ENCODE measurements at places on chromosomes 4 and X.

DNA sequence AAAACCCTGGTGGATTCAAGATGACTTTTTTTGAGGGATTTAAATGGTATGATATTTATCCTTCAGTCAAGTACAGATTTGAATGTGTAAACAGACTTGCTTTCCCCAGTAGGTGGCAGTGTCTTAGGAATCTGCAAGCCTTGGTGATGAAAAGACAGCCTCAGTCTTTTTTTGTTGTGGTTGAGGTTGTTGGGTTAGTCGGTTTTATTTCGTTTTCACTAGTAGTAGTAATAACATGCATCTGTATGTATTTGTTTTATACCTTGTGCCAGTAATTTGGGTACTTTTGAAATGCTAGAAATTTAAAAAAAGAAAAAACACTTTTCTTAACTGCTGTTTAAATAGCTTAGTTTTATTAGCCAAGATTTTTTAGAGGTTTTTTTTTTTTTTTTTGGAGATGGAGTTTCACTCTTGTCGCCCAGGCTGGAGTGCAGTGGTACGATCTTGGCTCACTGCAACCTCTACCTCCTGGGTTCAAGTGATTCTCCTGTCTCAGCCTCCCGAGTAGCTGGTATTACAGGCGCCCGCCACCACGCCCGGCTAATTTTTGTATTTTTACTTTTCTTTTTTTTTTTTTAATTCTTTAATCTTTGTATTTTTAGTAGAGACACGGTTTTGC is 39.2 kb downstream of the COPS4 start:
- peak; percentile 52 for DNase-seq

GRCh38 chrX:69216446-69216845 is 51.2 kb upstream of the PJA1 start:
- no peak for DNase-seq

DNA sequence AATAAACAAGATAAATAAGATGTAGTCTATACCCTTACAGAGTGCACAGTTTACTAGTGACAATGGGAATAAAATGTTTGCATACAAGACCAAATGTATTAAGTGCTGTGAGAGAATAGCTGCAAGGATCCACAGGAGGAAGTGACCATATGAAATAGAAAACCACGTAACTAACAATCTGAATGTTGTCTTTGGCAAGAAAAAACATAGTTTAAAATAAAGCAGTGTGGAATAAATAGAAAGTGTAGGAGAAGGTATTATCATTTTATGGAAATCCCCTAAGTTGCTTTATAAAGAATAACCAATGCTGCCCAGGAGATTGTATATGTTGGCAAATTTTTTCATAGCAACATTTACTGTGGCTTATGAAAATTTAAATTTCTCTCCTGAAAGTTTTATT is 116.1 kb downstream of the PCDH7 start:
- no peak for DNase-seq

DNA sequence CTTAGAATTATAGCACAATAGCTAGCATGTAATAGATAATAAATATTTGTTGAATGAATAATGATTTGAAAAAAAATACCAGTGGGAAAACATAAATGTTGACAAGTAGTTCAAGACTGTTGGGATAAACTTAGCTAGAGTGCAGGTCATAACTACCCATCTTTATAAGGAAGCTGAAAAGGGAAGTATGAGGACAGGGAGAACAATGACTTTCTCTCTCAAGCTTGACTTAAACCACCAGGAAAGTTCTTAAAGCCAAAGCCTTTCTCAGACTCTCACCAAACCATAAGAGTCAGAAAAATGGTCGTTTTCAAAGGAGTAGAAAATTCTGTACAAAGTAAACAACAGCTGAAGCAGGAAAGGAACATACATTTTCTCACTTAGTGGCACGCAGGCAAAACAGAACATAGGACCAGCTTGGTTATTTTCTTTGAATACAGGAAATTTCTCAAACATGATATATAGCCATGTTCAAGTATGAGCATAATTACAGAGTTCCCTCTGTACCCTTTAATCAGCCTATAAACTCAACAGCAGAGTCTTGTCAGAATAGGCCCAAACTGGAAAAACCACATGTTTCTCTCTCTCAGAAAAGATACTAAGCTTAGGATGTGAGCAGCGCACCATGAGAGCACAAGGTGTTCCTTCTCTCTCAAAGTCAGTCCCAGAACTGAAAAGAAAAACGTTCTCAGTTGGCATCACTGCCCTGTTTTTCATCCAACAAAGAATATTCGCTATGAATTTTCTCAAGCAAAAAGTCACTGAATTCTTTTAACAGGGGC is 28.7 kb downstream of the MAPK10 start:
- no peak for DNase-seq

DNA sequence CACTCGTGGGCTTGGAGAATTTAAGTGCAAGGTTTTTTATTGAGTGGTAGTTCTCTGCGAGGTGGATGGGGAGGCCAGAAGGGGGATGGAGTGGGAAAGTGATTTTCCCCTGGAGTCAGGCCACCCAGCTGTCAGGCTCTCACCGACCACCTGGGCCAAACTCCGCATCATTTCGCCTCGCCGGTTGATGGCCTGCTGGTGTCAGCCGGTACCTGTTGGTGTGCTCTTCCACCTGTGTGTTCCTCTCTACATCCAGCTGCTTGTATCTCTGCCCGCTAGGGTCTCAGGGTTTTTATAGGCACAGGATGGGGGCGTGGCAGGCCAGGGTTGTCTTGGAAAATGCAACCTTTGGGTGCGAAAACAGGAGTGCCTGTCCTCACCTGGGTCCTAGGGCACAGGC is 200.9 kb downstream of the DACH2 start:
- no peak for DNase-seq

- no peak for DNase-seq
Observed at GRCh38 chr4:54447304-54447703, 210.5 kb upstream of the KIT start.

- no peak for DNase-seq
Observed at GRCh38 chr4:122346036-122346435, 32.8 kb upstream of the ADAD1 start.

DNA sequence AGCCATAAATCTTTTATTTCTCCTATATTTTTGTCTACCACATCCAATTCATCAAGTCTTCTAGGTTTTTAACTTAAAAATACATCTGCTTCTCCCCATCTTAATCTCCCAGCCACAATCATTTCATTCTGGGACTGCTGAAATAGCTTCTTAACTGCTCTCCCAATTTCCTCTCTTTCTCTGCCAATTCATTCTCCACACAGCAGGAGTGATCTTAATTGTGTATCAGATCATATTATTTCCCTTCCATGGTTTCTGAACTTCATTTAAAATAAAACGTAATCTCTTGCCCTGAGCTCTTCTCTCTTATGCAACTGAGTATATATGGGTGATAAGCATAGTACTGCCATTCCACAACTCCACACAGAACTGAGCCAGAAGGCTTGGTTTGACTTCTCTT is 69.4 kb downstream of the IQCM start:
- DNase-seq = no peak

DNA sequence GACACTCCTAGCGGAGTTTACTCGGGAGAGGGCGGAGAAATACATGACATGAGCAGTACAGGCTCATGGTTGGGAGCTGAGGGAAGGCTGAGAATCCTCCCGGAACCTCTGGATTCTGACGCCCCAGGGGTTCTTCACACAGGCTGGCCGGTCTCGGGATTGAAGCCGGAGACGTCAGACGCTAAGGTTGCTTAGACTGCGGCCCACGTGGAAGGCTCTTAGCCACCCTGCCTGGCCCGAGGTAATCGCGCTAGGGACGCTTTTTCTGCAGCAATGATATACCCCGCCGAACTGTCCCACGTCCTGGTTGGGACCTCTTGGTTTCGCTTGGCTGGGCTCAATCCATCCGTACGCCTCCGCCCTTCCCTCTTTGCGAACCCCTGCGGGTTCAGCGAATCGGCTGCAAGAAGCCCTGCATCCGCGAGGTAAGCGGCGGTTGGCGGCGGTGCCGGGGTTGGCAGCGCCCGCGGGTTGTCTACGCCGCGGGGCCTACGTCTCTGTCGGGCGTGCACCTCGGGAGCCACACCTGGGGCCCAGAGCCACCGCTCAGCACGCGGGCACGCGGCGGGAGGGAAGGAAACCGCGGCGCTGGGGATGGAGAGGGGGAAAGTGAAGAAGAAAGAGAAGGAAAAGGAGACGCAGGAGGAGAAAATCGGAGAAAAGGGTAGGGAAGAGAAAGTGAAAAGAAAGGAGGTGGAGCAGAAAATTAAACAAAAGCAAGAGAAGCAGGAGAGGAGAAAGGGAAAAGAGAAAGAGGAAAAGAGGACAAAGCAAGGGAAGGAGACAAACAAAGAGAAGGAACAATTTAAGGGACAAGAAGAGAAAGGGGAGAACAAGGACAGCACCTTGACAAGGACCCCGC is at the start of gene ARL9:
Gene ARL9, plus strand, starts transcription at position 523 of the 862 bp plus-strand sequence. Its CDS starts 72 bp downstream, at position 595.
- DNase-seq = no peak

- DNase-seq = no peak
Observed at GRCh38 chr4:94285666-94286065, 57.0 kb downstream of the HPGDS start.

DNA sequence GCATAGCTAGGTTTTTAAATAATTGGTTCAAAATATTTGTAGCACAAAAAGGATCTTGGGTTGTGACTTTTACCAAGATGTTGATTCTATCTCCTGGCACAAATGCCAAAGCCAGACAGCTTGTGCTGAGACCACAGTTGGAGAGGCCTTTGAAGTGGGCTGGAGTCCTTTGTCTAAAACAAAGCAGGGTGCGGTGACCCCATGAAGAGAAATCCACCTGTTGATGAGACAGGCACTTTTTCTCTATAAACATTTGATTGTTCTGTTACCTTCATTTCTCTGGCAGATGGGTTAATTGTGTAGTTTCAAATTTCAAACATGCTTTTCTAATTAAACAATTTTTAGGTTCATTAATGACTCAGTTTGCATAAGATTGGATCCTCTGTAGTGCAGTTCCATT is 56.7 kb downstream of the STOX2 start:
- no peak for DNase-seq

- no peak for DNase-seq
Observed at GRCh38 chr4:155828628-155829027, 37.4 kb downstream of the ASIC5 start.

DNA sequence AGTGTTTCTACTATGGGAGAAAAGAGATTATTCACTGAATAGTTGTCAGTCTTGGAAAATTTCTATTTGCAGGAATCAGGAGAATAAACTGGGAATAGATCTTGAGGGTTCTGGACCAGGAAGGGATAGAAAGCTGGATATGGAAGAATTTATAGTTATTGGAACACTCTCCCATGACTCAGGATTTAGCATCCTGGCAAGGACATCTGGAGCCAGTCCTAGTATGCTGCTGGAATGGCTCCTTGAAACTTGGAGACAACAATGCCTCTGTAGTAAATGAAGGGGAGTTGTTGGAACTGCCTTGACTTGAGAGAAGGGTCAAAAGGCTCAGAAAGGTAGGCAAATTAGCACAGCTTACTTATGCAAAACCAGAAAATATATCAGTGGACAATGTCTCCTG is 23.5 kb upstream of the THOC2 start:
- no peak for DNase-seq

DNA sequence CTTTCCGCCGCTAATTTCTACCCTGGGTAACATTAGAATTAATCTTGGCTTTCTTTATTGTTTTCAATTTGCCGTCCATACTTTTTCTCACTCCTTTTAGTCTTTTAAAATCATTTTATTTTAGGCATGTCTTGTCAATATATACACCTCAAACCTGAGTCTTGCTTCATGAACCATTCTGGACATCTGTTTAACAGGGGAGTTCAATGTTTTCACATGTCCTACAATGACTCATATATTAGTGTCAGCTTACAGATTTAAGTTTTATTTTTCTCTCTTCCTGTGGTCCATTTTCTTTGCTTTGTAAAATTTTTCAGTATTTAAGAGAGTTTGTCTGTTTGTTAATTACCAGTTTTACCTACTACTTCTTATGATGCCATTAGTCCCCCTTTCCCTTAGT is 89.5 kb downstream of the LCORL start:
- no peak for DNase-seq

GRCh38 chr4:1413687-1414479 is 7.6 kb upstream of the NKX1-1 start:
- no peak for DNase-seq

- DNase-seq = no peak
Observed at GRCh38 chr4:74395633-74396032, 30.7 kb downstream of the EREG start.

- peak; percentile 90 for DNase-seq
Observed at GRCh38 chr4:84324303-84325245, 174.5 kb downstream of the NKX6-1 start.

DNA sequence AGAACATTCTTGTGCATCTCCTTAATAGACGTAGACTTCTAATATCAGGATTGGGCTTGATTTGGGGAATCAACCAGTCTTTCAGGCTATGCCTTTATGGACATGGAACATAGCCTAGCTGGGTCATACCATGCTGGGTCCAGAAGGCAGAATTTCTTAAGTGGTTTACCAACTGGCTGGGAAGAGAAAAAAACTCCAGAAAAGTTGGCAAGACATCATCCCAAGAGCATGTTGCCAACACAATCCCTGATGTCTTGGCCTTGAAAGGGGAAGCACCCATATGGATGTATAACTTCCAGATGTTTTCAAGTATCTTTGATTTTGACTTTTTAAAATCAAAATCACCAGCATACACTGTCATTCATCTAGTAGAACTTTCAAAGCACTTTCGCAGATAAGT is 138.0 kb upstream of the FGF13 start:
- DNase-seq = no peak

DNA sequence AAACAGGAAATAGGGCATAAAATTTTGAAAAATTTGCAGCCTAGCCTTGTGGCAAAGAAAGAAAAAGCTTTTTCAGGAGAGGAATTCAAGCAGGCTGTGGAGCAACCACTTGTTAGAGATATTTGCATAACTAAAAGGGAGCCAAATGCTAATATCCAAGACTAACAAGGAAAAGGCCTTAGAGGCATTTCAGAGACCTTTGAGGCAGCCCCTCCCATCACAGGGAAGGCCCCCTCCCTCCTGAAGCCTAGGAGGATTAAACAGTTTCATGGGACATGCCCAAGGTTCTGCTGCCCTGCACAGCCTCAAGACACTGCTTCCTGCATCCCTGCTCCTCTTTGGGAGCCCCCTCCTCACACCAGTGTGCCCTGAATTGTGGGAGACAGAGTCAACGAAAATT is 275.4 kb upstream of the SFRP2 start:
- no peak for DNase-seq

DNA sequence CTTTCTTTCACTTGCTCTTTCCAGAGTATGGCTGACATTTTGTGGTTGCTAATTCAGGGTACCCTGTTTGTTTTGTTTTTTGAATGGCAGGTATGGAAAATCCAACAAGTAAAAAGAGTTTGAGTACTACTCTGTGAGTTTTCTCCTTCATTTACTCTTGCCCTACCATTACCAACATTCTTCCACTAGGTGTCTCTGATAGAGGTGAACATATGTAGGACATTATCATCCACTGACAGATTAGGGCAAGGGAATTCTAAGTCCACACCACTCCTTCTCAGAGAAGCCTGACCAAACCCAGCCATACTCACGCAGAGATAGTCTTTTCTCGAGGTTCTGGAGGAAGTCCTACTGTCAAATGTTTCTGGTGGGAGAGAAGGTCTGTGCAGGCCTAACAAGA is 36.7 kb upstream of the HDAC8 start:
- no peak for DNase-seq

Measured in SK-N-DZ (cell line).